ENCODE measurements at places on chromosomes 2 and 18.

GRCh38 chr2:128290356-128290755 is 28.3 kb downstream of the HS6ST1 start:
- DNase-seq, result no peak

- no peak for DNase-seq
Measured at GRCh38 chr2:232309592-232309991, 69.0 kb upstream of the ALPP start.

GRCh38 chr18:72866901-72867745 is 664 bp downstream of the NETO1 start:
- DNase-seq, result peak; percentile 1

DNA sequence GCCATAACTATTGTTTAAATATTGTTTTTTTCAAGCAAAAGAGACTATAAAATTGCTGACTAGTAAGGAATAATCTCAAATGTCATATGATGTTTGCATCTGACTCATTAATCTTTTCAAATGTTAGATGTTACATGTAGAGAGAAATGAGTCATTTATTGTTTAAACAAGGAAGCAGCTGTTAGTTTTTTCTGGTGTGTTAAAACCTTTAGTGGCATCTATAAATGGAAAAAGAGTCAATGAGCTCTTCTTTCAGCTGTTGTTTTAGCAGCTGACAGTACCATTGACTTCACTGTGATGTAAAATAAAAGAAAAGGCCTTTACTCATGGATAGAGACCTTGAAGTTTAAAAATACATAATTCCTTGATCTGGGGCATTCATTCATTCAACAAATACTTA is 1.8 kb upstream of the KLHL41 start:
- peak; percentile 85 for DNase-seq

DNA sequence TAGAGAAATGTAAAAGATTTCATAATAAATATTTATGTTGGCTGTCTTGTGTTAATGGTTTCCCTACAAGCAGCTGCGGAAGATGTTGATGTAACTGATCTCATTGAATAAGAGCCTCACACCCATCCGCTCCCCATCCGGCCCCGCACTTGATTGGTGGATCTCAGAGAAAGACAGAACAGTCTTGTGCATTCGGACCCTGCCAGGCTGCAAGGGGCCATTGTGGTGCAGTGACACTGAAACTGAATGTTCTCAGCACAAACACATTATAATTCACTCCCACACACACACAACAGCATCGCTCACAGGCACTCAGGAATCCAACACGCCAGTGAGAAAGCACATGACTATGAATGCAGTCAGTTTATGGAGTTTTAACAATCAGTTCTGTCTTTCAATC is 47.8 kb downstream of the PRELID3A start:
- DNase-seq, result peak; percentile 29

DNA sequence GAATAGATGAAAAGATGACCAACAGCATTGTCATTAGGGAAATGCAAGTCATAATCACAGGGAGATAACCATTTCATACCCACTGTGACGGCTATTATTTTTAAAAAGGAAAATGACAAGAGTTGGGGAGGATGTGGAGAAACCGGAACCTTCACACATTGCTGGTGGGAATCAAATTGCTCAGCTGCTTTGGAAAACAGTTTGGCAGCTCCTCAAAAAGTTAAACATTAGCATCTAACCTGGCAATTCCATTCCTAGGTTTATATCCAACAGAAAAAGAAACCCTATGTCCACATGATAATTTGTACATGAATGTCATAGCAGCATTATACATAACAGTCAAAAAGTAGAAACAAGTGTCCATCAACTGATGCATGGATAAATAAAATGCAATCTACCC is 58.2 kb downstream of the KCNG3 start:
- peak; percentile 3 for DNase-seq

GRCh38 chr2:20197192-20197591 is 27.7 kb downstream of the SDC1 start:
- no peak for DNase-seq

GRCh38 chr2:5379811-5380210 is 312.4 kb upstream of the SOX11 start:
- no peak for DNase-seq

- DNase-seq, result no peak
Measured at GRCh38 chr18:76263046-76264005, 231.7 kb downstream of the ZNF516 start.

GRCh38 chr18:3675994-3676393 is 226.0 kb downstream of the TGIF1 start:
- DNase-seq, result no peak

DNA sequence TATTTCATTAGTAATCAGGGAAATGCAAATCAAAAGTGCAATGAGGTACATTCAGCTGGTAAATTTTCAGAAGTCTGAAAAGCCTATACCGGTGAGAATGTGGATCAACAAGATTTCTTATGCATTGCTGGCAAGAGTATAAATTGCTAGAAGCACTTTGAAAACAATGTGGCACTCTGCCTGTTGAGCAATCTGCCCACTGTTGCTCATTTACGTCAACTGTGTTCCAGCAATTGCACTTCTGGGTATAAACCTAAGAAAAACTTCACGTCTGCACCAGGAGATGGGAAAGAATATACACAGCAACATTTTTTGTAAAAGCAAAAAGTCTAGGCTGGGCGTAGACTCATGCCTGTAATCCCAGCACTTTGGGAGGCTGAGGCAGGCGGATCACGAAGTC is 40.8 kb downstream of the MTERF4 start:
- DNase-seq, result no peak

- no peak for DNase-seq
Measured at GRCh38 chr18:51278045-51278649, 80.7 kb upstream of the MEX3C start.

- DNase-seq, result no peak
Measured at GRCh38 chr2:178891959-178892485, 84.8 kb upstream of the TTN start.

DNA sequence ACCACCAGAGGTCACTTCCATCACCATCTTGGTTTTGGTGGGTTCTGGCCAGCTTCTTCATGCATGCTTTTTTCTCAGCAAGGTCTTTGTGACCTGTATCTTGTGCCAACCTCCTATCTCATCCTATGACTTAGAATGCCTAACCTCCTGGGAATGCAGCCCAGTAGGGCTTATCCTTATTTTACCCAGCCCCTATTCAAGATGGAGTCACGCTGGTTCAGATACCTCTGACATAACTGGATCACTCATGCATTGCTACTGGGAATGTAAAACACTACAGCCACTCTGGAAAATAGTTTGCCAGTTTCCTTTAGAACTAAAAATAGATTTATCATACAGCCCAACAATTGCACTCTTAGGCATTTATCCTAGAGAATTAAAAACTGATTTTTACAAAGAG is 219.2 kb downstream of the IRS1 start:
- DNase-seq, result no peak

Measured in lung microvascular endothelial cell (primary cell).